ENCODE measurements at places on chromosomes 4 and X.

GRCh38 chr4:44740201-44740600, 13.8 kb upstream of the GNPDA2 start:
- DNase-seq = no peak

- peak; percentile 26 for DNase-seq
Measured at GRCh38 chr4:8699479-8700145, 107.0 kb downstream of the CPZ start.

- DNase-seq = no peak
Measured at GRCh38 chr4:160238790-160239189, 1135.9 kb downstream of the RAPGEF2 start.

GRCh38 chr4:184388106-184388505, 86.2 kb downstream of the IRF2 start:
- no peak for DNase-seq

DNA sequence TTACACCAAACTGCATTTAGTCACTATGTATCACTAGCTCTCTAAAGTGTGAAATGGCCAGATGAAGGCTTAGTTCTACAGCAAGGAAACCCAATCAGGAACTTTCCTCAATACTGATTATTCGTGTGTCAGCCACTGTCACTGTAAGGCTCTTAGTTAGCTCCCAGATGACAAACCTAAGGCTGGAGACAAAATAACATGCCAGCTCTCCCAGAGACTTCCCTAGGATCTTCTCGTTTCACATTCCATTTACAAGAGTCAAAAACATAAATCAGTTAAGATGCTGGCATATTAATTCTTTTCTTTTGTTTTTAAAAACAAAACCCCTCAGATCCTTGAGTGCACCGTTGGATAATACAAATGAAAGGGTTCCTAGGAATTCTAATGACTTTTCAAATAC, 88.2 kb upstream of the TFDP3 start:
- DNase-seq = no peak

GRCh38 chr4:11487139-11487538, 58.4 kb upstream of the HS3ST1 start:
- DNase-seq = no peak

DNA sequence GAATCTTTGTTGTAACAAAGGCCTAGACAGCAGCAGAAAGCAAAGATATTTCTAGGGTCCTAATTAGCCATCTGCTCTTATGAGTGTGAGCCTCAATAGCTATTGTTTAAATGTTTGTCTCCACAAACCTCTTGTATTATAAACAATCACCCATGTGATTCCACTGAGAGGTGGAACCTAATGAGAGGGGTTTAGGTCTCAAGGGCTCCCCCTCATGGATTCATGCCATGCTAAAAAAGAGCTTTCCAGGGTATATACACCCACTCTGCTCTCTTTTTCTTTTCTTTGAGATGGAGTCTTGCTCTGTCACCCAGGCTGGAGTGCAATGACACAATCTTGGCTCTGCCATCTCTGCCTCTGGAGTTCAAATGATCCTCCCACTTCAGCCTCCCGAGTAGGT, 42.1 kb downstream of the TRIM61 start:
- peak; percentile 51 for DNase-seq

- DNase-seq = no peak
Measured at GRCh38 chr4:138222046-138222445, 20.1 kb downstream of the SLC7A11 start.

DNA sequence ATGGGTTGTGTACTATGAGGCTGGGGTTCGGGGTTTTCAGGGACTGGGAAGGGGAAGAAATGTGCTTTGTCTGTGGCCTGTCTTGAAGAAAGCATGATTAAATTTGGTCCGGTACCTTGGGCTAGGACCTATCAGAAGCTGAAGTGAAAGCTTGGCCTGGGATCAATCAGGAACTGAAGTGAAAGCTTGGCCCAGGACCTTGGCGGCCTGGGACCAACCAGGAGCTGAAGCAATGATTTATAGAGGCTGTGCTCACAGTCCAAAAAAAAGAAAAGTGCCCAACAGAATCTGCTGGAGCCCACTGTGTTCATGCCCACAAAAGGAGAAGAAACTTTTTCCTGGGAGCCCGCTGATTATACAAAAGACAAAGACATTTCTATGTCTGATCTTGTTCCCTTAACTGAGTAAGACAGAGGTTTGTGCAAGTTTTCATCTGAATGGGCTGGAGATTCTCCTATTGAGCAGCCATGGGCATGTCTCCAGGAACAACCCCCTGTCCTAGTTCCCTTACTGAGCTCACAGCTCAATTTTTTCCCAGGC, 1427.9 kb downstream of the FAM133A start:
- no peak for DNase-seq

- DNase-seq = no peak
Measured at GRCh38 chr4:176492646-176493302, 173.0 kb downstream of the SPCS3 start.

GRCh38 chr4:13092702-13093101, 391.4 kb downstream of the RAB28 start:
- DNase-seq = no peak

DNA sequence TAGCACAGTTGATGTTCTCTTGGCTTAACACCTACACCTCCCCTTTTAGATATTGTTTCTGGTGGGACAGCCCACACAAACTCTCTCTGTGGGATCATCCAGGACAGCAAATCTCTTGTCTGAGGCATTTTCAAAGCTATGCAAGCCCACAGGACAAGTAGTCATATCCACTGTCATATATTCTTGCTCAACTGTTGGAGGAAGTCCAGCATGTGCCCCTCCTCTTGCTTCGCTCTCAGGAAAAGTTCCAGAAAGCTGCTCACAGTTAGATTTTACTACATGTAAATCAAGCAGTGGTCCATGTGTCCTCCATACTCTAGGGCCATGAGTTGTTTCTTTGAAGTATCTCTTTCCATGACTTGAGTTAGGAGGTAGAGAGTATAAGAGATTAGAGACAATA, 260.7 kb downstream of the INPP4B start:
- no peak for DNase-seq

- no peak for DNase-seq
Measured at GRCh38 chr4:163072222-163072621, 94.5 kb downstream of the NAF1 start.

GRCh38 chr4:48275686-48276085, 6.0 kb upstream of the TEC start:
- no peak for DNase-seq

- no peak for DNase-seq
Measured at GRCh38 chr4:143531788-143532491, 18.4 kb downstream of the SMARCA5 start.

GRCh38 chrX:15359701-15360100, 24.4 kb upstream of the PIGA start:
- DNase-seq = no peak

GRCh38 chrX:123237271-123237670, 53.2 kb downstream of the GRIA3 start:
- no peak for DNase-seq

GRCh38 chr4:89308161-89308500, 531 bp upstream of the GPRIN3 start:
- DNase-seq = no peak

DNA sequence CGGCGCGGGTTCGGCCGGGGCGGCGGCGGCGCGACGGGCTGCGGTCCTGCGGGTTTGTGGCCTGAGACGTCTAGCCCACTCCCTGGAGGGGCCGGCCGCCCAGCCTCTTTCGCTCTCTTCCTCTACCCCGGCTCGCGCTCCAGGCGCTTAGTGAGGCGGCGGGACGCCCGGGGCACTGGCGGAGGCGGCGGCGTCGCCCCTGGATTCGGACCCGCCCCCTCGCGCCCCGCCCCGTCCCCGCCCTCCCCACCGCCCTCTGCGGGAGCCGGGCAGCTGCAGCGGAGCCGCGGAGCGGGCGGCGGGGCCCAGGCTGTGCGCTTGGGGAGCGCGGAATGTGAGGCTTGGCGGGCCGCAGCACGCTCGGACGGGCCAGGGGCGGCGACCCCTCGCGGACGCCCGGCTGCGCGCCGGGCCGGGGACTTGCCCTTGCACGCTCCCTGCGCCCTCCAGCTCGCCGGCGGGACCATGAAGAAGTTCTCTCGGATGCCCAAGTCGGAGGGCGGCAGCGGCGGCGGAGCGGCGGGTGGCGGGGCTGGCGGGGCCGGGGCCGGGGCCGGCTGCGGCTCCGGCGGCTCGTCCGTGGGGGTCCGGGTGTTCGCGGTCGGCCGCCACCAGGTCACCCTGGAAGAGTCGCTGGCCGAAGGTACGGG, at the start of gene BMP2K:
Gene BMP2K, plus strand, starts transcription at position 272 of the 650 bp plus-strand sequence. Its CDS starts 194 bp downstream, at position 466.
- peak; percentile 89 for DNase-seq

DNA sequence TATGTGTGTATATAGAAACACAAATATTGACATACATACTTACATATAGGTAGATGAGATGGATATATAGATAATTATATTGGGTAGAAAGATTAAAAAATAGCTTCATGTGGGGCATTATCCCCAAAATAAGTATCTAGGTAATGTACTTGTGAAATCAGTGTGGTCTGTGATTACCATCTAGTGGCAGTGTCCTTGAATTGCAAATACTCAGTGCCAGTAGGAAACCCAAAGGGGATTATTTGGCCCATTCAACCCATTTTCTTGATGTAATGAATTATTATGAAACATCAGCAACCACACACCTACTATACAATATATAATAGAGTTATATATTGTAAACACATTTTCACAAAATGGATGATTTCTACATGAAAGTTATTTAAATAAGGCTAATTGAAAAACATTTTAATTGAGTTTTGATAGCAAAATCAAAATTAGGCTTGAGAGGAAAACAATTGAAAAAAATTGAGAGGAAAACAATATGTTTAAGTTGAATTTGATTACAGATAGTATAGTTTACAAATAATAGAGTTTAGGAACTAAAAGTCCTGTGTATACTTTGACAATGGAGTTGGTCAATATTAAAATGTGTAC, 389.4 kb downstream of the GALNTL6 start:
- DNase-seq = no peak

DNA sequence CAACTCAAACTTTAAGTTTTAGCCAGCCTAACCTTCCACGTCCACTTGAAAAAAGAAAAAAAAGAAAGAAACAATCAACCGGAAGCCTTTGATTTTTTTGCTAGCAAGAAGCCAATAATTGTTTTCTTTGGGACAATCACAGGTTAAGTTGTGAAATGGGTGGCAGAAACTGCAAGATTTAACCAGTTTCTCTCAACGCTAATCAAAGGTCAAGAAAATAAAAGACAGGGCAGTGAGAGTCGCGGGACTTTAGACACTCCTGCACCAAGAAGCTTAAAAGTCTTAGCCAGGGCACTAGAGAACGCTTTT, 1.0 kb downstream of the ACSL1 start:
- no peak for DNase-seq

- DNase-seq = no peak
Measured at GRCh38 chr4:170243662-170244288, 154.0 kb upstream of the AADAT start.

DNA sequence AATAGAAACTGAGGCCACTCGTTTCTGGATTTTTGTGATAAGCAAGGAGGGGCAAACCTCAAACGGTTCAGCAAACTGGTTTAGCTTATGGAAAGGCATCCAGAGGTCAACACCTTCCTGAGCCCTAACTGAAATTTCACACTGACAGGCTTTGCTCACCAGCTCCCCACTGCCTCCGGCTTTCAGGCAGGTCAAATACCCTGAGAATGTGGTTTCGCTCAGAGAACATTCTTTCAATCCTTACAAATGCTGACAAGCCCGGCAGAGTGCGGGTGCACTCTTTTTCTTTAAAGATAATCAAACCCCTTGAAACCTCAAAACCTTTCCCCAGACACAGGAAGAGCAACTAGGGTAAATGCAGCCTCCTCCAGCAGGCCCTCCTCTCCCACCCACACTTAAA, 41.5 kb downstream of the CD40LG start:
- no peak for DNase-seq

DNA sequence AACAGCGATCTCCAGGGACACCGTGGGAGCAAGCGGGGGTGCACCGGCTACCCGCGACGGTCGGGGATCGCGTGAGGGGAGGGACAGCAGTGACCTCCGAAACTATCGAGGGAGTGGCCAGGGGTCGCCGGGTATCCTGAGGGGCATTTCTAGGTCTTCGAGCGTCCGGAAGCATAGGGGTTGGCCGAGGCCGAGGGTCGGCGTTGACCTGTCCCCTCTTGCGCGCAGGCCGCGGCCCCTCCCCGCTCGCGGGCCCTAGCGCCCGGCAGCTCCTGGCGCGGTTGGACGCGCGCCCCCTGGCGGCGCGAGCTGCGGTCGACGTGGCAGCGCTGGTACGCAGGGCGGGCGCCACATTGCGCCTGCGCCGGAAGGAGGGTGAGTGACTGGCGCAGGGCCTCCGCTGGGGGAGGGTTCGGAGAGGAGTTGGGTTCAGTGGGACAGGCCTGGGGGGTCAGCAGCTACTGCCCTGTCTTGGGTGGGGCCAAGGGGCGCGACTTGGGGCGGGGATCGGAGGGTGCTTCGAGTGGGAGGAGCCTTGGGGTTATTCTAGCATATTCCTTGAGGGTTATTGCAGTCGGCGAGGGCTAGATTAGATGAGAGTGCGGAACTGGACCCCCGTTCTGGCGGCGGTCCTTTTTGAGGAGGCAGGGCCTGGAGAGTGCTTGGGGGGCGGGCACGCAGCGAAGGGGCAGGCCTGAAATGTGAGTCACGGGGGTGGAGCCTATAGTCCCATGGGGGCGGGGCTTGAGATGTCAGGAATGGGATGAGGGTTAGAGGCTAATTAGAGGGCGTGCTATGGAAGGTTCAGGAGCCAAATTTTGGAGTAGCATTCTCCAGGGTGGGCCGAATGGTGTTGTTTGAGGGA, 1.2 kb downstream of the MAGIX start:
- peak; percentile 89 for DNase-seq

- DNase-seq = no peak
Measured at GRCh38 chrX:35289952-35290351, 347.4 kb downstream of the FAM47B start.

DNA sequence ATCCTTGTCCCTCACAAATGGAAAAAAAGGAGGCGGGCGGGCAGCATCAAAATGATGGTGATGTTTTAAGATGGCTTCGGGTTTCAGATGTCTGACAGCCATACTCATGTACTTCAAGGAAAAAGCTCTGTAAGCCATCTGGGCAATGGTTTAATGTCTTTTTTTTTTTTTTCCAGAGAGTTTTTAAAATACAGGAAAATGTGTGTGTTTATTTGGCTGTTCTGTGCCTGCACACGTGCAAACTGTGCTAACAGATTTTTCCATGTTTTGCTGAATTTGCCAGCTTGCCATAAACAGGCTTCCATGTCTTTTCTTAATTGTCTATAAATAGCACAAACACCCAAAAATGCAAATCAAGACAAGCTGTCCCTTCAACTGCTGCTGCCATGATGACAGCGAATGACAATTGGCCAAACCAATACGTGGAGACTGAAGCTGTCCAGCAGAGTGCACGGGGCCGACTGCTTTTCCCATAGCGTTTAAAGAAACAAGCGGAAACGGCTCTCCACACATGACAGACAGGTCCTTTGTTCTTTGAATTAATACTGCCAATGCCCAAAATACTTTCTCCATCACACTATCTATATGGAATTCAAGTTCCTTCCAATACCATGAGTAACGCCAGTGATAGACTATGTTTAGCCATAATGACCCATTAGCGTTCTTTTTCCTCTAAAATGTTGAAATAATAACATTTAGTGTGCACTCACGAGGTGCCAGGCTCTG, 35.7 kb downstream of the AFAP1 start:
- DNase-seq = no peak

GRCh38 chr4:173464481-173464880, 65.5 kb downstream of the HAND2 start:
- no peak for DNase-seq

- no peak for DNase-seq
Measured at GRCh38 chr4:174716986-174717770, 111.9 kb downstream of the GLRA3 start.

All from H9 (cell line).